AML-193 (cell line): ENCODE measurements at places on chromosomes 3 and 15.

GRCh38 chr3:20401253-20401652, 215.2 kb upstream of the SGO1 start:
- DNase-seq: no peak

DNA sequence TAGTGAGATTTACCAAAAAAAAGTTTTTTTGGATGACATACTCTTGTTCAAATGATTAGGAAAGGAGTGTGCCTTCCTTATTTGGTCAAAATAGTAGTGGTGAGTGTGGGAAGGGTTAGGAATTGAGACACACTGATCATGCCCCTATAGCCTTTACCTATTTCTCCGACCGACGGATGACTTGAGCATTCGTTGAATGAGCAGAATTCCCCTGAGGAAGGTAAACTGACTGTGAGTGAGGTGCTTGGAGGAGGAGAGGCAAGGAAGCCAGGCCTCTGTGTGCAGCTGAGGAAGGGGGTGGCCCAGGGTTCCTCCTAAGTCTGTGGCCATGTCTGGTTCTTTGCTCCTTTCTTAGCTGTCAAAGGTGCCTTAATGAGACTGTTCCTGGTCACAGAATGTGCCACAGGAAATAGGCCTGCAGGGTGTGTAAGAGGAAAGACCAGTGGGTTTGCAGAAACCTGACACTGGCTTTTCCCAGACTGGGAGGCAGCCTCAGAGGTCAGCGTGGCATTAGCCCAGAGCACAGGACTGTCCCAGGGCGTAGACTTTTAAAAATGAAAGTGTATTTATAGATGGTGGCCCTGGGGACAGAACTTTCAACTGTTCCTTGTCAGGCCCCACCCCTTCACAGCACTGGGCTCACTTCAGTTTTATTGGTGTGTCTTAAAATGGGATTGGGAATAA, 307.7 kb upstream of the C2CD4B start:
- no peak for DNase-seq

- DNase-seq: no peak
Observed at GRCh38 chr3:115825046-115825445, 201.7 kb downstream of the GAP43 start.

GRCh38 chr3:48299746-48300712, 33.4 kb downstream of the SPINK8 start:
- peak; percentile 86 for DNase-seq

- no peak for DNase-seq
Observed at GRCh38 chr3:86785386-86785785, 205.6 kb downstream of the VGLL3 start.

DNA sequence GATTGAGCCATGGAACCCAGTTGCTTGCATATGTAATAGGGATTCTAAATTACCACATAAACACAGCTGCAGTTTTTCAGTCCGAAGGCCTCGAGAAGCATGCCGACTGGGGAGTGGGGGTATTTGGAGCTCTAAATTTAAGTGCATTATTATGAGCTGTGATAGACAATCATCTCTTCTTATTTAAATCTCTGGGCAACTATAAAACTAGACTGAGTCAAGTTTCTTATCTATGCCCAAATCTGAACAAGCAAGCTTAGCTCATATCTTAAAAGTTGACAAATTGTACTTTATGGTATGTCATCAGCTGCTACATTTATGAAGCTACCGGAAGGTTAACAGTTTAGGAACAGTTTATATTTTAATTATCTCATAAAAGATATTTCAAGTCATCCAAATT, 19.5 kb upstream of the THRB start:
- DNase-seq: no peak

DNA sequence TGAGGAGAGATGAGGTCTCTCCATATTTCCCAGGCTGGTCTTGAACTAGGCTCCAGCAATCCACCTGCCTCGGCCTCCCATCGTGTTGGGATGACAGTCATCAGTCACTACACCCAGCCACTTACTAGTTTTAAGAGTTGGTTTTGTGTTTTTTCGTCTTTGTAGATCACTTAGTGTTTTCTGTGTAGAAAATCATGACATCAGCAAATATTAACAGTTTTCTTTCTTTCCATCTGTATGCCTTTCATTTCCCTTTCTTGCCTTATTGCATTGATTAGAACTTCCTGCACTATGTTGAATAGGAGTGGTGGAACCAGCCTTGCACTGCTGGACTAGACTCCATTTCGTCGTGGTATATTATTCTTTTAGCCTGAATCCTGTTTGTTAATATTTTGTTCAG, 415.5 kb downstream of the FHIT start:
- no peak for DNase-seq
